8988T (cell line): ENCODE measurements at places on chromosomes 3 and 15.

GRCh38 chr15:69893863-69894262 is 203.9 kb downstream of the TLE3 start:
- DNase-seq = no peak

DNA sequence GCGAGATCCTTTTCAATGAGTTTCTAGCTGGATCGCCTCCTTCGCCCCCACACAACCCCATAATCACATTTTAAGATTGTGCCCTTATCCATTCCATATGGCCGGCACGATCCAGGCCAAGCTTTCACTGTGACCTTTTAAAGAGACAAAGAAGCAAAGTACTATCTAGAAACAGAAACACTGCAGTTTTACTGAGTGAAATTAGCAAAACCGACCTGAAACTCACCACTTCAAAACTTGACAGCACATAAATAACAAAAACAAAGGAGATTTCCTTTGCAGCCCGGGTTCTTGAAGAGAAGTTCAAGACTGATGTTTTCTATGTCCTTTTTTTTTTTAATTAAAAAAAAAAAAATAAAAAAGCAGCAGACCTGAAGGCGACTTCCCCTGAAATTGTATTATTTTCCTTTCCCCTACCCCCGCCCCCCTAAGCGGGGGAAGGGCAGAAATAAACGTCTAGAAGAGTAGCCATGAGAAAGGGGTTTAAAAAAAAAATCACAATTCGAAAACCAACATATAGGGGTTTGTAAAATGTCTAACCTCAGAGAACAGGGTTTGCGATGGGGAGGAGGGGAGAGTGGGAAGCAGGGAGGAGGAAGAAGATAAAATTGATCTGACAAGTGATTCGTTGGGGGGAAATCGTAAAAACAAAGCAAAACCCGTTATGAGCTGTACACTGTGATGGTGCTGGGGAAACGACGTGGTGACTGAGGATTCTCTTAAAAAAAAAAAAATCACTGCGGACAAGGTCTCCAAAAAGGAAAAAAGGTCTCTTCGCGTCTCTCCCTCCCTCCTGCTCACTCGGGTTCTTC is 1.5 kb downstream of the SATB1 start:
- no peak for DNase-seq

- no peak for DNase-seq
Measured at GRCh38 chr15:65926899-65927298, 57.6 kb downstream of the RAB11A start.

DNA sequence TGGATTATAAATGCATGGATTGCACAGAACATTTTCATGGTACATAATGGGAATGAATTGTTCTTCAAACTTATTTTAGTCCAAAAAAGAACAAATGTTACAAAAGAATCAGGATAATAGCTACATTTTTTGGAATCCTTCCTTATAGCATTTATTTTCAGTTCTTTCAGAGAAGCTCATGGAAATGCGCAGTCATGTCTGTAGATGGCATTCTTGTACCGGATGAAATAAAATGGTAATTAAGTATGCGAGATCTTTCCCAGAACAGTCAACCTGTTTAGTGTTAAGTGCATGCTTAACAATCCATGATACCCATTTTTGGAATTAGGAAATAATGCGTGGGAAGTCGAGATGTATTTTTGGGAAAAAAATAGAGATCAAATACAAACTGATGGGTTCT is 38.2 kb upstream of the GOLGA8B start:
- no peak for DNase-seq

- no peak for DNase-seq
Measured at GRCh38 chr3:37859908-37860199, 1.8 kb upstream of the CTDSPL start.

DNA sequence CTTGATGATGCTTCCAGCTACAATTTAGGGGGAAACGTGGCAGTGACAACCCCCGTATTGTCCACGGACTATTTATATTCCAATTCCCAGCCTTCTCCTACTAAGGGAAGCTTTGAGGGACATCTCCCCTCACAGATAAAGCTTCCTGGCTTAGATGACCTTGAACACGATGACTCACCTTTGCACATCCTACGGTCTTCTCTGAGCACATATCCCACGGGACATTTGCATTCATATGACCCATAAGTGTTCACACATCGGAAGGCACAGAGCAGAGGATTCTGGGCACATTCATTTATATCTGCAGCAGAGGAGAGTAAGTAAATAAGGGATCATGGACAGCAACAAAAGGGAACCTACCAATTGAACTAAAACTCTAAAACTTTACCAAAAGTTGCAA is 101.5 kb downstream of the DUT start:
- DNase-seq = no peak
